ENCODE measurements at places on chromosomes 3 and 15.

DNA sequence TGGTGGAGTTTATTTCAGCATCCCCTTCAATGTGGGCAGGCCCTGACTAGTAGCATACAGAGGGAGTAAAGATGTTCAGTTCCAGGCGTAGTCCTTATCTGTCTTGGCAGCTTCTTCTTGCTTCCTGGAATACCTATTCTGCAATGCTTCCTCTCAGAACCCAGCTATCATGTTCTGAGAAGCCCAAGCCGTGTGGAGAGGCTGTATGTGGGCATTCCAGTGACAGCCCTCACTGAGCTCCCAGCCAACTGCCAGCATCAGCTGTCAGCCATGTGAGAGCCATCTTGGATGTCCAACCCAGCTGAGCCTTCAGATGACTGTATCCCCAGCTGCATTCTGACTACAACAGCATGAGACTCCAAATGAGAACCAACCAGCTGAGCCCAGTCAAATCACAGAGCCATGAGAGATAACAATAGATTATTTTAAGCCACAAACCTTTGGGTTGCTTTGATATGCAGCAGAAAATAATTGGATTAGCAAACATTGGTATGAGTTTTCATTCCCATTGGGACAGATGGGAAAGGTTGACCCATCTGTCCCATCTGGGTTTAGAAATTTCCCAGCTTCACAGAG, 8.4 kb upstream of the CMTM7 start:
- DNase-seq = no peak

GRCh38 chr3:84547971-84548970, 410.5 kb upstream of the CADM2 start:
- peak; percentile 2 for DNase-seq

DNA sequence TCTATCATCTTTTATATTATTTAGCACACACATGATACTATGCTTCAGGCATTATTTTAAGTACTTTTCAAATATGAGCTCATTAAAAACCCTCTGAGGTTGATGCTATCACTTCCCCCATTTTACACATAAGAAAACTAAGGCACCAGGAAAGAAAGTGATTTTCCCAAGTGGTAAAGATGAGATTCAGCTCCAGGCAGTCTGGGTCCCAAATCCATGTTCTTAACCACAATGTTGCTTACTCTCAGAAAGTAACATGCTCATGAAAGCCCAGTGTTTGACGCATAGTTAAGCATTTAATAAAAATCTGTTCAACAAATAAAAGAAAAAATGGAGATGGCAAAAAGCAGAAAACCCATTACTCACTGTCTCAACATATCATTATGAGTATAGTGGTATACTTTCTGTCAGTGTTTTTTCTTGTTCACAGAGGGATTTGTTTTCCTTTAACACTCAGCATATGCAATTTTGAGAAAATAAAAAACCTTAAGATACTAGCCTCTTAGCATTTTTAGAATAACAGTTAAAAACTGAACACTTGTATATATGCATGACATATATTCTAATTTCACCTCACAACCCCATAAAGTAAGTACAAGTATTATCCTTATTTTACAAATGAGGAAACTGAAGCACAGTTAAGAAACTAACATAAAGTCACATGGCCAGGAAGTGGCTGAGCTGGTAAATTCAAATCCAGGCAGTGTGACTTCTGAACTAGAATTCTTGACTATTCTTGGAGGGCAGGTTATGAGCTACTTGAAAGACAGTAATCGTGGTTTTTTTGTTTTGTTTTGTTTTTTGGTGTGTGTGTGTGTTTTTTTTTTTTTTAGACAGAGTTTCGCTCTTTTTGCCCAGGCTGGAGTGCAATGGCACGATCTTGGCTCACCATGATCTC, 10.4 kb downstream of the PEAK1 start:
- no peak for DNase-seq

DNA sequence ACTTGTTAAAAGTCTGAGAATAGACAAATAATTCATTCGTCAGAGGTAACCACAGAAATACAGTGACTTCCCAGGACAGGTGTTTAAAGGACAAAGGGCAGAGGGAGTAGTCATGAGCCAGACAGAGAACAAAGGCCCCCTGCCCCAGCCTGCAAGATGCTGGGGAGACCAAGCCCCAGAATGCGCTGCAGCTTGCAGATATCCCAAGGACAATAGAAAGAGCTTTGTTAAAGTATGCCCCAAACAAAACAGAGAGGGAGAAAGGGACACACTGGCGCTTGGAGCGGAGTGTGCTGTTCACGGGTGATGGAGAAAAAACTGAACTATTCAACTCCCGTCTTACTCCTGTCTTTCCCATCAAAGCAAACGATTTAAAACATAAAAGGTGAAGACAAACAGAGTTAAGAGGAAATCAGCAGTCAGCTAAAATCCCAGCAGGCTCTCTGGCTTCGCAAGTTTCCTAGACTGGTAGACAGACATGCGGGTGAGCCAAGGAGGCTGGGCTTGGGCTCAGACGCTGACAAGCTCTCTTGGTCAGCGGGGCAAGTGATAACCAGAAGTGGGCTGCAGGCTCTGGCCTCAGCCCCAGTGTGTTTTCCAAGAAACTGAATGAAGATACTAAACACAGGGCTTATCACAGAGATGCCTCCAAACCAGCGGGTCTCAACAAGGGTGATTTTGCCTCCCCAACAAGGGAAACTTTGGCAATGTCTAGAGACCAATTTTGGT, 130.1 kb downstream of the UACA start:
- DNase-seq = no peak

- DNase-seq = no peak
These were observed 289.9 kb downstream of the CTNNB1 start for GRCh38 chr3:41489231-41489630.

- DNase-seq = peak; percentile 93
These were observed 11.1 kb upstream of the GREM1 start for GRCh38 chr15:32706704-32707103.

DNA sequence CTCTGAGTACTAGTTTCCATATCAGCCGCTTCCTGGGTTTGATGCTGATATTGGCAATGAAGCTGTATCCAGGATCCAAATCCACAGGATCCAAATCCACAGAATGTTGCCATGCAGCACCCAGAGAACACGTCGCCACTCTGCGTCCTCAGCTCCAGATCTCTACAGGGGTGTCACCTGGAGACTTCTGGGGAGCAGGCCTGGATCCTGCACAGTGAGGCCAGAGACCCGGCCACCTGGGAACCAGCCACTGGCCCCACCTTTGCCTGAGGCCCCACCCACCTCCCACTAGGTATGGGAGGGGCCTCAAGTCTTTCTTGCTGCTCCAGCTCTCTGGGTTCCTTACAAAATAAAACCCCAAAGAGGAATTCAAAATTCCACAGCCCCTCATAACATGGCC, 123.9 kb downstream of the LRRK1 start:
- DNase-seq = no peak

DNA sequence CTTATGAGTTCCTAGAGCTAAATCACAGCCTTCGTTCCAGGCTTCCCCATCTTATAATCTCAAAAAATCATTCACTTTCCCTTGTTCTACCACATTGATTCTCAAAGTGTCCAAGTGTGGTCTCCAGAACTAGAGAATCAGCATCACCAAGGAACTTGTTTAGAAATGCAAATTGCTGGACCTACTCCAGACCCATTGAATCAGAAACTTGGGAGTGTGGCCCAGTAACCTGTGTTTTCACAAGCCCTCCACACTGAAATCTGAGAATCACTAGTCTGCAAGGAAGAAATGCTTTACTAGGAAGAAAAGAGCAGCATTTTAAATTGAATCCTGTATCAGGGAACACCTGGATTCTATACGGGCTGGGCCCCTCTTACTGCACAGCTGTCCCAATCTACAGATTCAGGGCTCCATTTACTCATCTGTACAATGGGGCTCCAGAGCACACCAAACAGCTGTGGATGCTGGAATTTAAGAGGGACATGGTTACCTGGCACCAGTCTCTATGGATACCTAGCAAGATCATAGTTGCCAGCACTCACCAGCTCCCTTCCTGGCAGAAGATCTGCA, 3.9 kb downstream of the MEGF11 start:
- no peak for DNase-seq

GRCh38 chr3:25780618-25781017, 2.6 kb downstream of the NGLY1 start:
- DNase-seq = no peak

GRCh38 chr3:189572249-189572648, 58.9 kb upstream of the TP63 start:
- DNase-seq = no peak

- DNase-seq = peak; percentile 75
These were observed 8.8 kb downstream of the RPL39L start for GRCh38 chr3:187130346-187131066.

GRCh38 chr3:23920151-23920655, 3.3 kb downstream of the RPL15 start:
- DNase-seq = no peak

- DNase-seq = no peak
These were observed 371.7 kb upstream of the RGMA start for GRCh38 chr15:93460717-93461116.

GRCh38 chr3:177405191-177405672, 207.9 kb upstream of the TBL1XR1 start:
- no peak for DNase-seq

DNA sequence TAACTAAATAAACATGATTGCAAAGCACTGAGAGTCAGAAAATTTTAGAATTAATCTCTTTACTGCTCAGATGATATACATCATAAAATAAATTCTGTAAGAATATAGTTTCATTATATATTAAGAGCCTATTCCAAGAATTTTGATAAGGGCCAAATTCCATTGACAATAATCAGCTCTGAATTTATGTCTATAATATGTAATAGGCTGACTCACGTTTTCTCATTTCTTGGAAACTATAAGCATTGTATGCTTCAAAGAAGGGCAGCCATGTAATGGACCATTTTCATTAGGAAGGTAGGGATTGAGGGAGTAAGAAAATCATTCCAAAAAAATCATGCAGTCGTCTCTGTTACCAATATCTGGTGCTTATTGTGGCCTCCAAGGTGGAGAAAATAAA, 315.9 kb downstream of the ZIC4 start:
- no peak for DNase-seq

DNA sequence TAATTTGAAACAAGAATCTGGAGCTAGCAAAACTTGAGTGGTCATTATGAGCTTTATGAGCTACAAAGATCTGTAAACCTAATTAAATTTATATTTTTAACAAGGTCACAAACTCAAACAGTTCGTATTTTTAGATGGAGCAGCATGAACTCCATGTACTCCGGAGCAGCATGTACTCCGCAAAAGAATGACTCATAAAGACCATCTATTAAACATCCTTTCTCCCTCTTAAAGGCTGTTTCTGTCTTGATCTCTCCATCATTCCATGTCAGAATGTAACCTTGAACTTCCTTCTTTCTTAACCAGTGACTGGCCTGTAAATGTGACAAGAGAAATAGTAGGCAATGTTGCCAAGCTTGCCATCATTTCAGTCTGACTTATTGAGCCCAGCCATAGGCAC, 696.9 kb downstream of the ZNF385D start:
- DNase-seq = no peak

DNA sequence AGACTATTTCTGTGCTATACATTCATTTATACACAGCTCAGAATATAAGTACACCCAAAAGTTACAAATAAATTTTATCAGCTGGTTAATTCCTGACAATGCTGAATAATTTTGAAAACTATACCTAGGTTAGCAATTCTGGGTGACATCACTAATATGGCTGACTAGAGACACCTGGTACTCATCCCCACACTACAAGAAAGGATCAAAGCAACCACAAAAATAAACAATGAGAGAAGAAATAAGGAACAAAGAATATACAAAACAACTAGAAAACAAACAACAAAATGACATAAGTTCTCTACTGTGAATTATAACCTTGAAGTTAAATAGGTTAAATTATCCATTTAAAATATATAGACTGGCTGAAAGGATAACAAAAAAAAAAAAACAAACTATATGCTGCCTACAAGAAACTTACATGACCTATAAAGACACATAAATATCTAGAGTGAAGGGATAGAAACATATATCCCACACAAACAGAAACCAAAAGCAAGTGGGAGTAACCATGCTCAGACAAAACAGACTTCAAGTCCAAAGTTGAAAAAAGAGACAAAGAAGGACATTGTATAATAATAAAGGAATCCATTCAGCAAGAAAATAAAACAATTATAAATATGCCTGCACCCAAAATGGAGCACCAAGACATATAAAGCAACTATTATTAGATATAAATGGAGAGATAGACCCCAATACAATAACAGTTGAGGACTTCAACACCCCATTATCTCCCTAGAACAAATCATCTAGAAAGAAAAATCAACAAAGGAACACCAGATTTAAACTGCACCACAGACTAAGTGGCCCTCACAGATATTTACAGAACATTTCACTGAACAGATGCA, 57.8 kb downstream of the IMPG2 start:
- no peak for DNase-seq

GRCh38 chr15:65399001-65399706, 21.4 kb upstream of the IGDCC3 start:
- DNase-seq = no peak

DNA sequence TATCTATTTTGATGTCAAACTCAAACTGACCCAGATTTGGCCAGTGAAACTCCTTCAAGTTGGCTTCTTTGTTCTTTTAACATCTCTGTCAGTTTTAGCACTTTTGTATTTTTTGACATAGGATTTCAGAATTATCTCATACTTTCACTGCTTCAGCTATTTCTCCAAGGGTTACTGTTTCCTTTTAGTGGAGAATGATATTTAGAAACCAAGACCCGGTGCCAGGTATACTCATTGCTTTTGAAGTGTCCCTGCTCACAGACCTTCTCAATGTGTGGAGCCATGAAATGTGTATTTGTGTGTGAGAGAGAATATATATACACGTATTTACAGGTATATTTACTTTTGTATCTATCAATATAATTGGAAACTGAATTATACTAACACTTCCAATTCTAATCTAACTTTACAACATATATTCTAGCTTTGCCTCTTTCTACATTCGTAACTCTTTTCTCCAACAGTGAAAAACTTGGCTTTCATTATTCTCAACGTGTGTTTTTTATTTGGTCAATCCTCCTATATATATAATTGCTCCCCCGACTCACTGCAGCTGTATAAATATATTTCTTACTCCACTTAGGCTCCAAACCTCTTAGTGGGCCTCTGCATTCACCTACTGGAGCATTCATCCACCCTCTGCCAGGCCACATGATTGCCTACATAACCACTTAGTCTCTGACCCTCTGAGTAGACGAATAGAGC, 54.0 kb downstream of the OTOL1 start:
- DNase-seq = no peak

GRCh38 chr15:101452572-101452971, 36.9 kb downstream of the PCSK6 start:
- DNase-seq = no peak
